Activated CD4-positive, alpha-beta T cell treated with anti-CD3 and anti-CD28 coated beads, Interleukin-2, Interleukin-4, amounts not matched to agents 100 ng/mL and 50 ng/mL, durations not matched to agents 16 hours and 8 hours (primary cell): ENCODE measurements at places on chromosomes 2 and 18.

DNA sequence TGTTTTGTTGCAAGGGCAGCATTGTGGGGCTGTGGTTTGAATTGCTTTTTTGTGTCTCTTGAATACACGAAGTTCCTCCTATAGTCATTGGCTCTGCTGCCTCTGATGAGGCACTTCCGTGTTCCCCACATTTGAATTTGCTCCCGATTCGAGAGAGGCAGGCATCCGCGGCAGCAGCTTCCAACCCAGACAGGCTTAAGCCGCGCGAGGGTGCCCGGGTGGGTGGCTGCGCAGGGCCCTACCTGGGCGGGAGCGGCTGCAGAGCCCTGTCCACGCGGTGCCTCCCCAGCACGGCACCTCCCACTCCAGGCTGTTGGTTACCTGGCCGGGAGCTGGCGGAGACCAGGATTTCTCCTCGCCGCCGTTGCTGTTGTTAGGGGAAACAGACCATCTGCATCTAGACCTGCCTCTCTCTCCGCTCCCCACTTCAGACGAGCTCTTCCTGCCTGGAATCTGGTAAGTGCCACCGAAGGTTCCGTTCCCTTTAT, 151.3 kb downstream of the NEDD4L start:
- peak; percentile 4 for DNase-seq

DNA sequence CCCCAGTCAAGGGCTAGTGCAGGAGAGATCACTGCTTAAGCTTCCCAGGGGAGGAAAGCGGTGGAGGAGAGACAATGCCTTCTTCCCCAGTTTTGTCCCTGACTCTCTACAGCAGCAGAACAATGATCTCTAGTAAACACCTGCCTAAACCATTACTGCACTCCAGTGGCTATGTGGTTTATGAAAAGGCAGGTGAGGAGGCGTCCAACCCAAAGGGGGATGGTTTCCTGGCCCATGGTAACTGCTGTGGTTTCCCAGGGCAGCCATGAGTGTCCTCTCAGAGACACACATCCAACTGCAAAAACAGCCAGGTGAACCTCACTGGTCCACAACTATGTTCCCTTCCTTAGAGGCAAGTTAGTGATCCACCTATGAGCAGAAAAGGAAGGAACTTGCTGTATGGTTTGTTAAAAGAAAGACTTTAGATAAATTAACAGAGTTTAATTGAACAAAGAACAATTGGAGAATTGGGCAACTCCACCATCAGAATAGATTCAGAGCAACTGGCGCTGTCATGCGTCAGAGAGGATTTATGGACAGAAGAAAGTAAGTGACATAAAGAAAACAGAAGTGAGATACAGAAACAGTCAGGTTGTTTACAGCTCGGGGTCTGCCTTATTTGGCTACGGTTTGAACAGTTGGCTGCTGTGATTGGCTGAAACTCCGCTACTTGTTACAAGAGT, 4.8 kb upstream of the TTC39C start:
- no peak for DNase-seq

DNA sequence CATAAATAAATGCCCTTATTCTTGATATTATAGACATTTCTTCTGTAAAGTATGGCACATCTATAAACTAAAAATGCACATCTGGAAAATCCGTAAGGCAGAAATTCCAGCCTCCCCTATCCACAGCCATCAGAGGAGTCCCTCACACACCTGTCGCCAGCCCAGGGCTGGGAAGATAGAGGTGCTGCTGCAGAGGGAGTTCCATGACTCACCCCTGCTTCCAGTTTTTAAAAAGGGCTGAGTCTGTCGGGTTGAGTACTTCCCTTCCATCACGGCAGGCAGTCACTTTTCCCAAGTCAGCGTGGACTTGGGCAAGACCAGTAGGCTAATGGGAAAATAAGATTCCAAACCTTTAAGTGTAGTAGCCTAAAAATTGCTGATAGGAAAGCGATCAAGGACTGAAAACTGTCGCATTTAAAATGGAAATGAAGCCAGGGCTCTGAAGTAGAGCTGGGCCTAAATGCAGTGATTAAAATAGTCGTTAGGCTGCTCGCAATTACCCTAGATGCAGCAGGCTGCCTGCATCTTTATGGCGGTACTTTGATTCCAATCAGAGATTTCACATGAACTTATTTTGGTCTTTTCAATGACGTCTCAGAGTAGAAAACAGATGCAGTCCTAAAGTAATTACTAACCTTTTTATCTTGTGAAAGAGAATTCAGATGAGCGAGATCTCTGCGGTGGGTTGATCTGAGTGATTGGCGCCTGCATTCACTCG, 280.5 kb downstream of the AGAP1 start:
- no peak for DNase-seq

- DNase-seq: no peak
These were observed 147.1 kb upstream of the OTOS start for GRCh38 chr2:240287496-240288086.

DNA sequence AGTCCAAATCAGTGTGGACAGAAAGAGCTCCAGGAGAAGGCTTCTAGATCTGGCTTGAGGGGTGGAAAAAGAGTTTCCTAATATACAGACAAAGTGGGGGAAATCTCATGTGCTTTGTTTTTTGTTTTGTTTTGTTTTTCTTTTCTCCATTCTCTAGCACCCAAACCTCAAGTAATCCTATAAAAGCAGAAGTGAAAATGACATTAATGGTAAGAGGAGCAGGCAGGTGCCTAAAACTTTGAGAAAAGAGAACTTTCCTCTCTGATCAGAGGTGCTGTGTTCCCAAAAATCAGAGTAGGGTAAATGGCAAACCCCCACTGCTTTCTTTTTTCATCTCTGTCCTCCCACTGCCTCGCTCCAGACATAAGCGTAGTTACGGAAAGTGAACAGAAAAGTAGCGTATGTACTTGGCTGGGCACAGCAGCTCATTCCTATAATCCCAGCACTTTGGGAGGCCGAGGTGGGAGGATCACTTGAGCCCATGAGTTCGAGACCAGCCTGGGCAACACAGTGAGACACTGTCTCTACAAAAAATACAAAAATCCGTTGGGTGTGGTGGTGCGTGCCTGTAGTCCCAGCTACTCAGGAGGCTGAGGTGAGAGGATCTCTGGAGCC, 77.8 kb downstream of the FAM161A start:
- no peak for DNase-seq

DNA sequence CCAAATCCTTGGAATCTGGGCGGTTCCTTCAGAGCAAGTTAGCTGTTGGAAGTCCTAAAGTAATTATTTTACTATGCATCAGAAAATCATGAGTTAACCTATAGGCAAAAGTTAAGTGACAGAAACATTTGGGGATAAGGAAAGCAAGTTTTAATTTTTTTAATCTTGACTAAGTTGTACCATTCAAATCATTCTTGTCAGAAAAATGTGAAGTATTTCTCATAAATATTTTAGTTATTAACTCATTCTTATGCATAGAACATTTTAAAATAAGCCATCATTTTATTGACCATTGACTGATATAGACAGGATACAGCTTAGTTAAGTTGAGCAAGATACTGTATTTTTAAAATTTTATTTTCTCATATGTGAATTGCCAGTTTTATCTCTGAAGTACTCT, 98.2 kb upstream of the FOSL2 start:
- no peak for DNase-seq

GRCh38 chr2:207321514-207321913, 155.8 kb upstream of the KLF7 start:
- DNase-seq: no peak

DNA sequence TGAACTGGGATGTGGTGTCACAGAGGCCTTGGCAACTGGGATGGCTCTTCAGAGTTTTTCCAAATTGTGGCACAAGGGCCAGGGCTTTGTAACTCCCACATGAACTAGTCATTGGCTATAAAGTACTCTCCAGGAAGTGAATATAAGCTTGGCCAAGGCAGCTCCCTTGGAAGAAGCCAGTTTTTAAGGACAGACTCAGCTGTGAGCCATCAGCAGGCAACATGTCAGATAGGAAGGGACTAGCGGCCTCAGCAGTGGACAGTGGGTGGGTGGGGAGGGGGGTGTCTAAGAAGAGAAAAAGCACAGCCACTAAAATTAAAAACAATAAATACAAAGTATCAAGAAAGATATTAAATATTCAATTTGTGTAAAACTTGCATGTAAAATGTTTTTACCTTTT, 691.1 kb upstream of the PIK3C3 start:
- DNase-seq: no peak

DNA sequence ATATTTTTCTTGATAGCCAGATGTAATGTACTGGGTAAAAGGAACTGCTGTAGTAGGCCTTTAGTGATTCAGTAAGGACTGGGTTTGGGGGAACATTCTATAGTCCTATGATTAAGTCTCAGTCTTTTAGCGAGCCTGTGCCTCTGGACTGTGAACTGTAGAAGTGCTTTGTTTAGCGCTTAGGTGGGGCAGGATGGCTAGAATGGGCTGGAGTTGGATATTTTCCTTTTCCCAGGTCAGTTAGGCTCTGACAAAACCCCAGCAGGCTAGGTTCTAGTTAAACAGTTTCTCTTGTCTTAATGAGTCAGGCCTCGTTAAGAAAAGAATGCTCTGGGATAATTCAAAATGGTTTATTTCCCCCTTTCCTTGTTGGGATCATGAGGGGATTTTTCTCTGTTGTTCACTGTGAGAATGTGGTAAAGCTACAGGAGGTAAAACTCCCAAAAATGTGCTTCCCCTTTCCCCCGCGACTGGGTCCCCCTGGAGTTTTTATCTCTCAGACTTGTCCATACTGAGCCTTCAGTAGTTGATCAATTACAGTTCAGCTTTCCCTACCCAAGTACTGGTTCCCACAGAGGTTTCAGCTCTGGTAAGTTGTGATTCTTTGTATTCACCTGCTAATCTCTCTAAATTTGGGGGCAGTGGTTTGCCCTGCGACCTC, 31.5 kb downstream of the EHBP1 start:
- no peak for DNase-seq
